Activated naive CD8-positive, alpha-beta T cell treated with anti-CD3 and anti-CD28 coated beads, Interleukin-2, amount 10 ng/mL, durations not matched to agents 7 days and 5 days (primary cell): ENCODE measurements at places on chromosomes 5 and 9. TPM values are rescaled to one million over a fixed set of nuclear protein-coding genes. Genes with fewer than 3 reads are reported as not detected.

GPR150 gene
- total RNA-seq, result 1.2 TPM

SLC34A1 gene
- total RNA-seq, result 1.9 TPM

DRD1 gene
- total RNA-seq, result not detected

FOXD4L4 gene
- 0.55 TPM for total RNA-seq

GNA14 gene
- total RNA-seq, result not detected

PCDH1 gene
- not detected for total RNA-seq

UBAC1 gene
- 31.0 TPM for total RNA-seq

SLC36A3 gene
- not detected for total RNA-seq

ANKRD34B gene
- total RNA-seq, result not detected

CCNH gene
- 63.2 TPM for total RNA-seq
